ENCODE measurements at places on chromosomes 12 and 14.

GRCh38 chr12:2265461-2266167 is 212.8 kb downstream of the CACNA1C start:
- DNase-seq = no peak

DNA sequence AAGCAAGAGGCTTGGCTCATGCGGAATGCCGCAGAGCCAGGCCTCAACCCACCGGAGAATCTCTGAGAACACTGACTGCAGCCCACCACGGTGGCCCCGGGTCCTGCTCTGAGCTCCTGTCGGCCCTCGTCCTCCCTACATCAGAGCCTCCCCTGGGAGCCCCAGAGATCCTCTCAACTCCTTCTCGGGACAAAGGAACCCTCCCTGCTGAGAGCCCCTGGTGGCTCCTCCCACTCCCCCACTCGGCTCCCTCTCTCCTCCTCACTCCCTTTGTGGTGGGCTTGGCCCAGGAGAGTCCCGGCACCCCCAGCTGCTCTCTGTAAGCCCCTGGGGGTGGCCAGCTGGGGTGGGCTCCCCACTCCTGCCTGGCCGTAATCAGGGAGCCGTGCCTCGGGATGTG is 11.1 kb upstream of the INF2 start:
- no peak for DNase-seq

DNA sequence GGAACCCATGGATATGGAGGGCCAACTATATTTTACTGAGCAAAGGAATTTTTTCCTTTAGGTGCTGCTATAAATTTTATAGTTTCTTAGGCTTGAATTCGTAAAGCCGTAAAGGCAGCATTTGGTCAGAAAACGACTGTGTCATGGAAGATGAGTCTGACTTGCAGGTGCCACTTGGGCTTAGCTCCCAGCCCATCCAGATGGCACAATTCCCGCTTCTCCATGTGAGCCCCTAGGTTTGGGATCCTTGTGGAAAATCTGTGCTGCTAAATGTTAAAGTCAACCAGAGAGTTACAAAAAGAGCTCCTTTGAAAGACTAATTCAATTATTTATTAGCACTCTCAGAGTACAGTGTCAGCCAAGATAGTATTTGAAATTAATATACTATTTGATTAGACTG is 120.1 kb upstream of the NPAS3 start:
- DNase-seq = no peak

- DNase-seq = no peak
Observed at GRCh38 chr12:84702001-84702400, 210.6 kb downstream of the SLC6A15 start.

DNA sequence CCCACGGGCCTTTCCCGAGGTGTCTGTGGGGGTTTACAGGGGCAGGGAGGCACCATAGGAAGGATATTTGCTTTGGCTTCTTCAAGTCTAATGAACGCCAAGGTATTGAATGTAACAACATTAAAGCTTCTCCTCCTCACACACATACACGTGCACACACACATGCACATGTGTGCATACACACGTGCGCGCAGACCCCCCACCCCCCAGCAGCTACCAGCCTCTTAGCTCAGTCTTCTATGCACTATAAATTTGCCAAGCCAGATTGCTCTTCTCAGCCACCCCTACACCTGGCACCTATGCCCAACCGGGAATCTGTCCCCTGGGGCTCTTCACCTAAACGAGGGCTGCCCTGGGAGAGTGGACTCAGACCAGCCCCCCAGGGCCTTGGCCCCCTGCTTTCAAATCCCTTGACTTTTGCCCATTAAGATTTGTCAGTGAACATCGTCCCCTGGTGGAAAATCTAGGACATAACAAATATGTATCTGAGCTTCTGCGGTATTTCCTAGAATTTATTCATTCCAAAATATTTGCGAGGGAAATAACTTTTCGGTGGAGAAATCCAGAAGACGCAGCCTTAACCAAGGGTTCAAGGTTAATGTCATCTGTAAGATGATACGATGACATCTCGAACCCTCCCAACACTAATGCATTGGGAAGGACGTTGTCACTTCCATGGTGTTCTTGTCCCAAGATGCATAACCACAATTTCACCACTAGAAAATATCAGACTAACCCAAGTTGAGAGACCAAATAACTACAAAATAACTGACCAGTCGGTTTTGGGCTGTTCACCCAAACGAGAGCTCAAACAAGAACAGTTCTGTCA is 330.4 kb downstream of the MED13L start:
- DNase-seq = no peak

- DNase-seq = no peak
Observed at GRCh38 chr12:94831081-94831751, 172.3 kb downstream of the NDUFA12 start.

DNA sequence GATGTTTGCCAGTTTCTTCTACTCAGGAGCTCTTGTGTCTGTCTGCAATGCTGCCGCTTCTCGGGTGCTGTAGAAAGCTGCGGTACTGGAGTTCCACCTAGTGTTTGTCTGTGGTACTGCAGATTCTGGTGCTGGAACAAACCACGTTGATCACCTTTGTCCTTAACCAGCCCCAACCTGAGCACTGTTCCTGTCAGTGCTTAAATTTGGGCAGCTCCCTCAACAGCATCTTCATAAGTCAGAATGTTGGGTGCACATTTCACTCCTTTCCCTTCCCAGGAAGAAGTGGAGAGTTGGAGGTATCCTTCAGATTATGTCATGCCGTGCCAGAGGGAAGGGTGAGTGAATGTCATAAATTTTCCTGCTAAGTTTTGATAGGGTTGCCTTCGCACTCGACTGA is 48.7 kb upstream of the LALBA start:
- DNase-seq = peak; percentile 68

- DNase-seq = no peak
Observed at GRCh38 chr14:74952697-74953484, 2.5 kb downstream of the PGF start.

DNA sequence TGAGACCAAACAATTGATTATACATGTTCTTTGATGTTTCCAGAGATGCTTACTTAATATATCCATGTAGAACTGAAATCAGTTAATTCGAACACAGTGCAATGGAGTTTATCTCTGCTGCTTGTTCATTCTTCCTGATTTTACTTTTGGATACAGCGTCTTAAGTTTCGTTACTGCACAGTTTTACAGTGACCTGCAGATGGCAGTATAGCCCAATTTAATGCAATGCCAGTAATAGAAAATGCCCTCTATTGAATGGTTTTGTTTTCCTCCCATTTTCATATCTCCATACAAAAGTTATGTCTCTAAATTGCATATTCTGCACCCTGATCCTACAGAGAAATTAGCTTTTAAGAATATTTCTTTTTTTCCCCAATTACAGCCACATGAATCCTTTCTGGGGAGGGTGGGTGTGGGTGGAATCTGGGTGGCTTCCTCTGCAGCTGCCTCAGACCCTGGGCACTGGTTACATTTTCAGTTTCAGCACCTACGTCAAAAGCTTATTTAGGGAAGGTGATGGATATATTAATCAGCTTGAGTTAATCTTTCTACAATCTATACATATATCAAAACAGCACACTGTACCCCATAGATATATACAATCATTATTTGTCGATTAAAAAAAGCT is 101.1 kb upstream of the DCD start:
- peak; percentile 51 for DNase-seq

GRCh38 chr14:51859131-51859530 is 1.3 kb upstream of the GNG2 start:
- DNase-seq = no peak

DNA sequence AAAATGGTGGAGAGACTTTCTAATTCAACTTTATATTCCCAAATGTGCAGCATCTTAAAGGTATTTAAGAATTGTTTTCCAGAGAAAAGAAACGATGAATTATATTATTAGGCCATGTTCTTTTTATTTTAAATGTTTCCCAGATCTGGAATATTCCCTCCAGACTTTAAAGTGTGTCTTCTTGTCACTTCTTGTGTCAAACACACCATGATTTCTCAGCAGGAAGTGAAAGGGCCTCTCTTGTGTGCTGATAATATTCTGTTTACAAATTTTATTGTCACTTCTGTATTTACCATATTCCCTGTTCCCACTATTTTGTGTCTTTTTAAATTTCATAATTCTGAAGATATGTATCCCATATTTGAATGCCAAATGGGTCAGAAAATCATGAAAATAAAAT is 455.0 kb upstream of the FLRT2 start:
- DNase-seq = no peak

DNA sequence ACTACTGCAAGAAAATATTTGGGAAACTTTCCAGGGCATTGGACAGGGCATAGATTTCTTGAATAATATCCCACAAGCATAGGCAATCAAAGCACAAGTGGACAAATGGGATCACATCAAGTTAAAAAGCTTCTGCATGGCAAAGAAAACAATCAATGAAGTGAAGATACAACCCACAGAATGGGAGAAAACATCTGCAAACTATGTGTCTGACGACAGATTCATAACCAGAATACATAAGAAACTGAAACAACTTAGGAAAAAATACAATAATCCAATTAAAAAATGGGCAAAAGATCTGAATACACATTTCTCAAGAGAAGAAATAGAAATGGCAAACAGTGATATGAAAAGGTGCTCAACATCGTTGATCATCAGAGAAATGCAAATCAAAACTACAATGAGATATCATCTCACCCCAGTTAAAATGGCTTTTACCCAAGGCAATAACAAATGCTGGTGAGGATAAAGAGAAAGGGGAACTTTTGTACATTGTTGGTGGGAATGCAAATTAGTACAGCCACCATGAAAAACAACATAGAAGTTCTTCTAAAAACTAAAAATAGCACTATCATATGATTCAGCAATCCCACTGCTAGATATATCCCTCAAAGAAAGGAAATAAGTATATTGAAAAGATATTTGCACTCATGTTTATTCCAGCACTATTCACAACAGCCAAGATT is 33.8 kb upstream of the ATP2B1 start:
- DNase-seq = no peak

DNA sequence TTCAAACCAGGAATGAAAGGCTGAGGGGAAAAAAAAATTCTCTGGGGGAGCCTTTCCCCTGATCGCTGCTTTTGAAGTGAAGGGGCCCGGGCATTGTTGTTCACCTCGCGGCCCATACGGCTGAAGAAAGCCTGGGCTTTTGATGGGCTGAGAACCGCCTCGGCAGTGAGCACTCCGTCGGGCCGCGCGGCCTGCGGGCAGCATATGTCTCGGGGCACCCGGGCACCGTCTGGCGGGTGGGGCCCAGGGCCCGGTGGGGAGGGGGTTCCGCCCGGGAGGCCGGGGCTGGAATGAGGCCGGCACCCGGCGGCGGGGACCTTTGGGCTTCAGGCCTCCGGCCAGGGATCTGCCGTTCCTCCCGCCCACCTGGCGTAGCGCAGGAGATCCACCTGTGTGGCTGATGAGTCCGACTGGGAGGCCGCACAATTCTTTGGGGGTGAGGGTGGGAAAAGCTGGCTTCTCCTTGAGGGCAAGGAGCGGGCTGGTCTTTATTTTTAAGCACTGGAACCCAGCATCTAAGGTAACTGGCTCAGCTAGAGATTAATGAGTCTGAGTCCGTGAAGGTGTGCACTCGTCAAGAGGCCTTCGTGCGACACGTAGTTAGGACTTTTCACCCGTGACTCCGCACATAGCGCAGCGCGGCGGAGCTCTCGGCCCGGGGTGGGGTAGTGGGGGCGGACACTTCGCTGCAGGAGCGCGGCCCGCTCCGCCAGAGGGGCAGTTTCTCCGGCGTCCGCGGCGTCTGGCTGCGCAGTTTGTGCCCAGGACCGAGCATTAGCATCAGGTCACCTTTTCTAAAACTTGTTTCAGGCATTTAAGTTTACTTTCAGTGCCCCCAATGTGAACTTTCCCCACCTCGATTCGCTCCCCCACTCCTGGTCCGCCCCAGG is 10.6 kb downstream of the FOXA1 start:
- no peak for DNase-seq

GRCh38 chr12:113299619-113300237 is 35.2 kb downstream of the SLC8B1 start:
- DNase-seq = no peak

- no peak for DNase-seq
Observed at GRCh38 chr12:76551482-76551888, 8.1 kb downstream of the OSBPL8 start.

DNA sequence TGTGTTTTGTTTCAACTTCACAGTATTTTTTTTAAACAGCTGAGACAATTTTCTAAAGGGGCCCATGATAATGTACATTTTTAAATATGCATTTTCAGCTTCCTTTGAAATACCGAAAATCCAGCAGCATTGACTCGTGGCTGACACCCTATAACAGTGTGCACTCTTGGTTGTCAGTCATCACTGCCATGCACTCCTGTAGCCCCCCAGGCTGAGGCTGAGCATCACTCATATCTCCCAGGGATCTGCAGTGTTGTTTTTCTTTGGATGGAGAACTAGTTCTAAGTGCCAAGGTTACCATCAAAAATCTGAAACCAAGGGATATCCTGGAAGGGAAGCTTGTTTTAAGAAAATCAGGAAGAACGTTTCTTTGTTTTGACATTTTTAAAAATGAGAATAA is 81.2 kb downstream of the C14orf132 start:
- DNase-seq = no peak

DNA sequence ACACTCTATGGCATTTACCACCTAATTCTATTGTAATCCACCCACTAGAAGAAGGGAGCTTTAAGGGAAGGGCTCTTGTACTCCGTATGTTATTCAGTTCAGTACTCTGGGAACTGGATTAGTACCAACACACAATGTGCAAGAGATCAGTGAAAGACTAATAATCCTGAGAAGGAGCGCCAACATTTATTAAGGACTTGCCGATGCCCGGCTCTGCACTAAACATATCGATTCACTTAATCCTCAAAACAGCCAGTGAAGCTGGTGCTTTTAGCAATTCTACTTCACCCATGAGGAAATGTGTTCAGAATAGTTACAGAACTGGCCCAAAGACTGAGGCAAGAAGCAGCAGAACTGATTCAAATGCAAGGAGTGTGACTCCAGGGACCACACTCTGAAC is 80.9 kb downstream of the RPS6KA5 start:
- no peak for DNase-seq

DNA sequence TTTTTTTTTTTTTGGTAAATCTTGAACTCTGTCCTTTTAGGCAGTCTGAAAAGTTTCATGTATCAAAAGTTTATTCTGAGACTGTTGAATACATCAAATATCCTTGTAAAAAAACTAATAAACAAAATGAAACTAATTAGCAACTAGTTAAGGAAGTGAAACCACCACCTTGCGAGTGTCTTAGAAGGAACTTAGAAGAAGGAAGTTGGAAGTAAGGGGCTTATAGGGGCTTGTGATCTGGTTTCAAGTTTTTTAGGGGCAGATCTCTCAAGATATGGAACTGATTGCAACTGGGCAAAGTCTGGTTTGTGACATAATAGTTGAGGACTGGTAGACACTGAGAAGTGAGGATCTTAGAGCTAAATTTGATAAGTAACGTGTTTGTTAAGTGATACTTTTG is 748.8 kb downstream of the C12orf50 start:
- no peak for DNase-seq

GRCh38 chr12:96997797-96998484 is 90.9 kb downstream of the NEDD1 start:
- no peak for DNase-seq

- no peak for DNase-seq
Observed at GRCh38 chr14:26132061-26132645, 465.7 kb downstream of the NOVA1 start.

Measured in SW 1271 (cell line).